ENCODE measurements at places on chromosomes 5 and 9. TPM values are rescaled to one million over a fixed set of nuclear protein-coding genes. Genes with fewer than 3 reads are reported as not detected.

PCDHAC2 gene
- total RNA-seq: 0.73 TPM

CSF1R gene
- total RNA-seq: not detected

CDH9 gene
- not detected for total RNA-seq

RFX3 gene
- 4.8 TPM for total RNA-seq

DPYSL3 gene
- total RNA-seq: 50.4 TPM

OSTF1 gene
- 119 TPM for total RNA-seq

GDA gene
- 2.7 TPM for total RNA-seq

PCDHGA11 gene
- 4.4 TPM for total RNA-seq

DMRT2 gene
- total RNA-seq: not detected

FBN2 gene
- 1.7 TPM for total RNA-seq

SH3RF2 gene
- total RNA-seq: 0.59 TPM

CD14 gene
- 0.60 TPM for total RNA-seq

LEAP2 gene
- not detected for total RNA-seq

HEMGN gene
- total RNA-seq: not detected

MARCOL gene
- total RNA-seq: not detected

LHX3 gene
- not detected for total RNA-seq

IL12B gene
- not detected for total RNA-seq

OGN gene
- not detected for total RNA-seq

INSL6 gene
- not detected for total RNA-seq

STC2 gene
- 25.2 TPM for total RNA-seq

PCDHGA4 gene
- 3.9 TPM for total RNA-seq

TUBB4B gene
- 1,008 TPM for total RNA-seq

ROR2 gene
- not detected for total RNA-seq

CNTNAP3B gene
- 22.2 TPM for total RNA-seq

PIK3R1 gene
- 13.3 TPM for total RNA-seq

ESM1 gene
- total RNA-seq: 463 TPM

HSDL2 gene
- total RNA-seq: 15.4 TPM

SH3GL2 gene
- 0.07 TPM for total RNA-seq

AQP7 gene
- total RNA-seq: 0.07 TPM

PRLR gene
- not detected for total RNA-seq

PLAC8L1 gene
- not detected for total RNA-seq

All from mammary microvascular endothelial cell (primary cell).